ENCODE measurements at places on chromosomes 13 and 19.

DNA sequence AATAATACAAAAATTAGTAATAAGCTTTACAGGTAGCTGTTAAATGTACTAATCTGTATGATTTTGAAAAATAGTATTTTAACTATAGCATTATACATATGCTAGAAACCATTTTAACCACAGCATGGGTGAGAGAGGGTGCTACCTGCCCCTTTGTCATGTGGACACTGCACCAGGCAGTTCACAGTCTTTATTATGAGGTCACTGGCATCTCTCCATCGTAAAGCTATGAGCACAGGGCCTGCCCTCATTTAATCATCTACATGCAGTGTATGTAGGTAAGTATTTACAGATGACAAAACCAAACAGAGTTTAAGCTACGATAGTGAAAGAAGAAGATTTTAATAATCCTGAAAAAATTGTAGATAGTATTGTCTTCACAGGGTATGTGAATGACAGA, 21.7 kb downstream of the EDNRB start:
- DNase-seq, result peak; percentile 87

GRCh38 chr19:51786646-51787494, 8.1 kb upstream of the FPR3 start:
- no peak for DNase-seq

GRCh38 chr13:66915596-66916185, 314.4 kb downstream of the PCDH9 start:
- no peak for DNase-seq

GRCh38 chr19:40279120-40279551, 6.0 kb downstream of the AKT2 start:
- DNase-seq, result no peak

Measured in lung microvascular endothelial cell (primary cell).